Activated gamma-delta T cell treated with Interleukin-2 at 50 U/mL for 16 hours (primary cell): ENCODE measurements at places on chromosomes 2 and 18.

GRCh38 chr2:210756855-210757254 is 200.5 kb downstream of the CPS1 start:
- no peak for DNase-seq

DNA sequence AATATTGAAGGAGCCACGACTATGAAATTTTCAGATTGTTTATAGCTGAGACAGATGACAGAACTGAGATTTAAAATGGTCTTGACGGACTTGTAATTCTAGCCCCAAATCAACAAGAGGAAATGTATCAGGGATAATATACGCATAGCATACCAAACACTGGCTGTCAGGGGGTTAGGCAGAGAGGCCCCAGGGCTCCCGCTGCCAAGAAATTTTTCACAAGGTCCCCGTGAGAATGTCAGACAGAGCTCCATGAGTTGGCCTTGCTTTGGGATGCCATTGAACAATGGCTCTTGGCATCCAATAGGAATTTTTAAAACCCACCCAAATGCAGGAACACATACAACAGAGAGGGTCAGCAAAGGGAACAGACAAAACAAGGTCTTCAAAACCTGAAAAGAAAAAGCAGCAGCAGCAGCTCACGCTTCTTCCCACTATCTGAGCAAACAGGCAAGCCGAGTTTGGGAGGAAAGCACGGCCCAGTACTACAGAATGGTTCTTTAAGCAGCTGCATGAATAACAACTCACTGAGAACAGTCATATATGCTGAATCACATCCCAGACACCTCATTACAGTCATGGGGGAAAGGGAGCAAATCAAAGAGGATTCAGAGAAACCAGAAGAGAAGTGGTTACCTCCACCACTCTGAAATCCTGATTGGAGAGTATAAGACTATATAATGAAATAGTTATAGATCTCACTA is 445.6 kb downstream of the RND3 start:
- DNase-seq = no peak

- no peak for DNase-seq
Measured at GRCh38 chr2:122340246-122340645, 584.8 kb downstream of the TSN start.

DNA sequence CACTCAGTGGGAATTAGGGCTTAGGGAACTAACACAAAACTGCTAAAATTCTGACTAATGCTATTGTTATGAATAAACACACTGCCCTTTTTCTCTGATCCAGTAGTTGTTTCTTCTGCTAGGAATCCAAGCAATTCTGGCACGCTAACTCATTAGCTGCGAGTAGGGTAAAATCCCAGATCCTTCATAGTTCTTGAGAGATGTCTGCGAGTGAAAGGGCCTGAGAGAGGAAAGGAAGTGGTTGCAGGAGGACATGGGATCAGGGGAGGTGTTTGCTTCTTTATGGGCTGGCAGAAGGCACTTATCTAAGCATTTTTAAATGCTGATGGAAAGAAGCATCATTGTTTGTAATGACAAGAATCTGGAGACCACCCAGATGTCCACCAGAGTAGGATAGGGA is 9.4 kb downstream of the MAP3K19 start:
- no peak for DNase-seq

- DNase-seq = no peak
Measured at GRCh38 chr2:206004004-206004693, 81.8 kb downstream of the INO80D start.

DNA sequence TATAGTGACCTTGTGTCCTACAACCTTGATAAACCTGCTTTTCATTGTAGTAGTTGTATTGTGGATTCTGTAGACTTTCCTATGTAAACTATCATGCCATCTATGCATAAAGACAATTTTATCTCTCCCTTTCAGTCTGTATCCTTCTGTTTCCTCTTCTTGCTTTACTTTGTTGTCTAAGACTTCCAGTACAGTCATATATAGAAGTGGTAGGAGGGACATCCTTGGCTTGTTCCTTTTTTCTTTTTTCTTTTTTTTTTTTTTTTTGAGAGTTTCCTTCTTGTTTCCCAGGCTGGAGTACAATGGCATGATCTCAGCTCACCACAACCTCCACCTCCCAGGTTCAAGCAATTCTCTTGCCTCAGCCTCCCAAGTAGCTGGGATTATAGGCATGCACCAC is 39.7 kb downstream of the UBE2F start:
- DNase-seq = no peak

DNA sequence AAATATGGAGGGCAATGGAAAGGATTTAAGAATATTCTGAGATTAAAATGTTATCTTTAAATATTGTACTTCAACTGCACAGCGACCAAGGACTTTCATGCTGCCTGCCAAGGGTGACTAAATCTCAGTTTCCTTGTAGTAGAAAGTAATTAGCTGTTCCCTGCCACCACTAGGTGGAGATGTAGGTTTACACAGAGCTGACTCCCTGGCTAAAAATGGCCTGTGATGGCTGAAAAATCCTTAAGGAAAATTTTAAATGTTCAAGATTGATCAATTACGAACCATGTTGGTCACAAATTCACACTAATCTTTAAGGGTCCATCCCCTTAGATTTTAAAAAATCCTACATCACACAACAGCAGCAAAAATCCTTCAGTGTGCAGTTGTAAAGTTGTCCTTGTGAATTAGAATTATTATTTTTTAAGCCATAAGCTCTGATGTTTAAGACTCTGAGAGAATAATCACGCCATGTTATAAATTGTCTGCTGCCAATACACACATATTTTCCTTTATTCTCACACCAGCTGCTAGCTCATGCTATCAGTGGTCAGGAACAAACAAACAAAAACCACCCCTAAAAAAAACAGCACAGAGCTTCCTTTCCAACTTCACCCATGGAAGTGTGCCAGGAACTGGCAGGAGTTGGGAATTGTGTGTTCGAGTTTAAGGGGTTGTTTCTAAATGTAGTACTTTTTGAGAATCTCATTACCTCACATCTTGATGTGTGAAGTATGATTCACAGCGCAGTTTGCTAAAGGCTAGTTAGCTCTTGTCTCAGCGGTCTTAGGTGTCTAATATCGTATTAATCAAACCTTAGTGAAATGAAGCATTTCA is 399.8 kb downstream of the TMEM182 start:
- DNase-seq = no peak

DNA sequence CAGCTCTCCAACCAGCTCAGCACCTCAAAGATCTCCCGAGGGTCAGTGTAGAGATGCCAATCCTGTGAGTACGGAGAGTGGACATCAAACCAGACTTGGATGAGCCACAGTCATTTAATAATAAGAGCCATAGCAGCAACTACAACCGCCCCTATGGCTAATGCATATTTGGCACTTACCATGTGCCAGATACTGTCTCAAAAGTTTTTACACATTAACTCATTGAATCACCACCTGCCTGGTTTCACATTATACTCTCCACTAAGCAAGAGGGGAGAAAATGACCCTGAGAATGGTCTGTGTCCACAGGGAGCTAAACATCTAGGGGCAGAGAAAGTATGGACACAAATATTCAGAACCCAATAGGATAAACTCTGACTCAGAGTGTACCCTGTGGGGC is 2.6 kb downstream of the CNPPD1 start:
- no peak for DNase-seq

DNA sequence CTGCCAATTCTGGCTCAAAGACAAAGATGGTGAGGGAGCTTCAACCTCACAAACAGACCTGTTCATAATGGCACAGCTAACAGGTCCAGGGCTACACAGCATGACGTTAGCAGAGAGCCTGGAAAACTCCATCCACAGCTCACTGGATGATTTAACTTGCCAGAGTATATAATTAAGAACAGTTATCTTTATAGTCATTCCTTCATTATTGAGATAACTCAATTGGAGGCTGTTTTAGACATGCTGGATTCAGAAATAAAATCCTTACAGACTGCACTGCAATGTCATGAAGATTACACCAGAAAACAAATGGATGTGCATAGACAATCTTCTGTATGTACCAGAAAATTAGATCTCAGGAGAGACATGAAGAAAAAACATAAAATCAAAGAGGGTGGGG is 55.1 kb upstream of the LYPD1 start:
- no peak for DNase-seq

GRCh38 chr2:11855064-11855760 is 108.8 kb downstream of the LPIN1 start:
- DNase-seq = no peak

GRCh38 chr2:23246992-23247683 is 137.8 kb upstream of the KLHL29 start:
- no peak for DNase-seq

DNA sequence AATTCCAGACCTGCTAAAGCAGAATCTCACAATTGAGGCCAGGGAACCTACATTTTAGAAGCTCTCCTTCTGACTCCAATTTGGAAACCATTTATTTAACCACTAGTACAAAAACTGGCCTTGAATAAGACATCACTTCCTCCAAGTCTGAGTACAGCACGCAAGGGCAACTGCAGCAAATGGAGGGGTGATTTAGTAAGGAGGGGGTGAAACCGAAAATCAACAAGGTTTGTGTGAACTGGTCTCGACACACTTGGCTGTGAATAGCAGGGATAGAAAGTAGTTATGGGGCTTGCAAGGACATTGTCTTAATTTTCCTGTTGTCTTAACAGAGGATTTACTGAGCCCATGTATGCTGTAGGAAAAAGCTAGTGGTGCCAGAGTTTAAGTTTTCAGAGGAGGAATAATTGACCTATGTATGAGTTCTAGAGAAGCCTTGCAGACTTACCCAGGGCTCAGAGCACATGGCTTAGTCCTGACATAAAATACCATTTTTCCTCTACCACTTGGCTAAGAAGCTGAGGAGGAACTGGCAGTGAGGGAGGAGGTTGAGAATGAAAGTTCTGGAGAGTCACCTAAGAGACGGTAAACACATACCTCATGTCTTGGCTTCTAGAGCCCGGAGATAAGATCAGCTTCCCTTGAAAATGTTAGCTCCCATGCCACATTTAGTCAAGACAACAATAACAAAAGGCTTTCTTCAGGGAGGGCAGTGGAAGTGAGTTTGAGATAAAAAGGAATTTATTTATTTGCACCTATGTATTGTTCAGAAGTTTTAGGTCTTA is 114.8 kb downstream of the SMAD2 start:
- no peak for DNase-seq

DNA sequence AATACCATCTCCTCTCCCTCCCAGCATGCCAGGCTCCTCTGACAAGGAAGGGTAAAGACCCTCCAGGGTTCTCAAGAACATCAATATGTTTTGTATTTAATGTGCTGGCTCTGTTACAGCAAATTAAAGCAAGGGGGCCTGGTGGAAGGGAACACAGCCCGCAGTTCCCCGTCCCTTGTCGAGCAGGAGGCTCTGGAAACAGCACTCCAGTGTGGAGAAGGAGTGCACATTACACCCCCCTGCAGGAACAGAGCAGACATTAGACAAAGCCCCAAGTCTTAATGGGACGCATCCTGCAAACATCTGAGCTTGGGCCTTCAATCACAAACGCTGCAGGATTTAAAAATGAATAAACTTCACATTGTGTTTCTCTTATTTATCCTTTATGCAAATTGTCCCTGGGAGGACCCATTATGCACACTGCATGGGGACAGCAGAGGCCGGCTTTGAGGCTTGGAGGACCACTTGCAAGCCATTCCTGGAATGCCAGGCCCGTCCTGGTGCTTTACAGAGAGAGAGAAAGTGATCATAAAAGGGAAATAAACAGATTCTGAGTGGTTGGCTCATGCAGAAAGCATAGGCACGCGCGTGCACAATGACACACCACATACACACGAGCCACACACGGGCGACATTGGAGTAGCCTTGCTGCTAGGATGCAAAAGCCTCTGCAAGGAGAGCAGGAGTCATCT is 328.7 kb downstream of the SMAD2 start:
- no peak for DNase-seq

DNA sequence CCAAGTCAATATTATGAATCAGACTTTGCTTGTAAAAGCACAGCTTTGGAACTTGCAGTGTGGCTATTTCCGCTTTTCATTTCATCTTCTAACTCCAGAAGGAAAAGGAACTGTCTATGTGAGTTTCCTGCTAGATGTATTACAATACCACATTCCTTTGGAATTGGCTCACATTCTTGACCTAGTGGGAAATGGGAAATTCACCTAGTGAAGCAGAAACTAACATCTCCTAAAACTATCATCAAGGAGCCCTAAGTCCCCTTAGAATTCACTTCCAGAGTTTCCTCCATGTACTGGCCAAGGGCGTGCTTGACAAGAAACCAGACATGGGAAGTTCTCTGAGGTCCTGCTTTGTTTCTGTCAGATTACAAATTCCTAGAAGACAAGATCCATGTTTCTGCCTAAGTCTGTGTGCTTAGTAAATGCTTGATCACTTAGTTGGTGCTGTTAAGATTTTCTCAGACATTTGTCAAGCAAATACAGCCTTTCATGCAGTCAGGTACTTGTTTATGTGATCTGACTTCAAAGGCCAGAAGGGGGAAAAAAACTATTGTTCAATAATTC is 275.7 kb upstream of the FN1 start:
- DNase-seq = no peak

DNA sequence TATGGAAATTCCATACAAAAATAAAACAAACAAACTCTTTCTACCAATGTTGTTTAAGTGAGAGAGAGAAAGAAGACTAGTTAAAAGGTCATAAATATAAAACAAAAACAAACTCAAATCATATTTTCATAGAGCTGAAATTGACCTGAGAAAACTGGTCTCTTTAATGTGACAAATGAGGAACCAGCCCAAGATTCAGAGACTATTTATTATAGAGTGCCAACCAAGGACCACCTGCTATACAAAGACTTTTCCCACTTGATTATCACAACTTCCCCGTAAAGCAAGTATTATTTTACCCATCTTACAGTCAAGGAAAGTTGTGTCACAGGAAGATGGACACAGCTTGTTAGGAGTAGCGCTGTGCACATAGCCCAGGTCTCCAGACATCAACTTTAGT is 13.3 kb downstream of the ANKRD44 start:
- DNase-seq = no peak

DNA sequence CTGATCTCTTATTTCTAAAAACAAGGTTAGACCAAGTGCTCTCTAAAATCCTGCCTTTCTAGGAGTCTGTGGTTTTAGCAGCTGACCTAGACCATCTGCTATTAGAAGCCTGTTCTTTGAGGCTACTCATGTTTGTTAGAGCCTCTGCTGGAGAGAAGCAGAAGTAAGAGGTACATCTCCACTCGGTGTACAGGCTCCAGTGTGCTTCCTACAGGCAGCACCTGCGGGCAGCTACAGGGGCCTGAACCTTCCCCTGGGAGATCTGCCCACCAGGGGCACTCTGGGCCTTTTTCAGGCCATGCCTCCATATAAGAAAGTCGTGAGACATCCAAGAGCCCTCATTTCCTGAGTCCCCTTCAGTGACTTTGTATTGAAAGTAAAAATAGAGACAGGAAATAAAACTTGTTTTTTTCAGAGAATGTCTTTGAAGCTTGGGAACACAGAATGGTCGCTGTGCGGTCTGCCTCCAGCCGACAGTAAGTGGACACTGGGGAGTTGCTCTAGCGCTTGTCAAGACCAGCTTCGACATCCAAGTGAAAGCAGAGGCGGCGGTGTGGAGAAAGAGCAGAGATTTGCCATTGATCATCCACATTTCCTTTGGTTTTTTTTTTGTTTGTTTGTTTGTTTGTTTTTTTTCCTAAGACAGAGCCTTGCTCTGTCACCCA is 31.7 kb downstream of the ONECUT2 start:
- DNase-seq = no peak

- DNase-seq = no peak
Measured at GRCh38 chr2:134639265-134639664, 79.5 kb downstream of the TMEM163 start.
